HFFc6 (cell line): ENCODE measurements at places on chromosomes 7 and 10. TPM values are rescaled to one million over a fixed set of nuclear protein-coding genes. Genes with fewer than 3 reads are reported as not detected.

DNA sequence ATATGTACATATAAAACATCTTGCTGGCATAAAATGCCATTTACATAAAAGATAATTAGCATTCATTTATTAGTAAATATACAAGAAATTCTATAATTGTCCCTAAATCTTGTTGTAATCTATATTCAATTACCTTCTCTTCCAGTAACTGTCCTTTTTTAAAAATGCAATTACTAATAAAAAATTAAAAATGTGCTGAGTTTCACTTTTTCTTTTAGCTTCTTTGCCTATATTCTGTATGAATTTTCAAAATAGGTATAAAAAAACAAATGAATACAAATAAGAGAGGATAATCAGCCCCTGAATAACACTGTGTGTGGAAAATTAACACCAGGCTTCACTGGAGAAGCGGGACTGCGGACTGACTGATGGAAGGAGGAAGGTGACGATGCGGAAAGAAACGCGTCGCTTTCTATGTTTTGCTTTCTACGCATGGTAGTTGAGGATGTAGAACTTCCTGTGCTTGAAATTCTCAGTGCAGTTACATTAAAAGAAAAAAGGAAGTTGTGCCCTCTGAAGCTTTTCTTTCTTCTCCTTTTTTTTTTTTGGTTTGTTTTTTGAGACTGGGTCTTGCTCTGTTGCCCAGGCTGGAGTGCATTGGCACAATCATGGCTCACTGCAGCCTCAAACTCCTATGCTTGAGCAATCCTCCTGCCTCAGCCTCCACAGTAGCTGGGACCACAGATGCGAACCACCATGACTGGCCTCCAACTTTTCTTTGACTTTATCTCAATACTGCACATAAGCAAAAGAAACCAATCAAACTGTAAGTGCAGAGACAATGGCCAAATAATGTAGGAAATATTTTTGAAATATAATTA lies 7.4 kb upstream of the ZMYND11 start:
- peaks cover 33% of the 10 kb centered on the region for H3K4me1 ChIP-seq
- no peak for DNase-seq
- peaks cover under 1% of the 10 kb centered on the region for H3K27me3 ChIP-seq

- peaks cover 19% of the 10 kb centered on the region for H3K27me3 ChIP-seq
- DNase-seq, result no peak
- no peak overlapping the region for H3K4me3 ChIP-seq
- no peaks in the 10 kb centered on the region for H3K4me1 ChIP-seq
- H3K36me3 ChIP-seq, result no peaks in the 10 kb centered on the region
- no peak overlapping the region for H3K27ac ChIP-seq
Observed at GRCh38 chr10:132179551-132180392, 7.0 kb upstream of the DPYSL4 start.

- no peaks in the 10 kb centered on the region; the same call in 1 of the 2 replicates for H3K36me3 ChIP-seq
- no peak overlapping the region for H3K4me3 ChIP-seq
- H3K27me3 ChIP-seq, result peaks cover 5% of the 10 kb centered on the region; the same call in 1 of the 2 replicates
- no peaks in the 10 kb centered on the region for H3K4me1 ChIP-seq
Observed at GRCh38 chr10:83943049-83943448, 196.3 kb upstream of the GHITM start.

DNA sequence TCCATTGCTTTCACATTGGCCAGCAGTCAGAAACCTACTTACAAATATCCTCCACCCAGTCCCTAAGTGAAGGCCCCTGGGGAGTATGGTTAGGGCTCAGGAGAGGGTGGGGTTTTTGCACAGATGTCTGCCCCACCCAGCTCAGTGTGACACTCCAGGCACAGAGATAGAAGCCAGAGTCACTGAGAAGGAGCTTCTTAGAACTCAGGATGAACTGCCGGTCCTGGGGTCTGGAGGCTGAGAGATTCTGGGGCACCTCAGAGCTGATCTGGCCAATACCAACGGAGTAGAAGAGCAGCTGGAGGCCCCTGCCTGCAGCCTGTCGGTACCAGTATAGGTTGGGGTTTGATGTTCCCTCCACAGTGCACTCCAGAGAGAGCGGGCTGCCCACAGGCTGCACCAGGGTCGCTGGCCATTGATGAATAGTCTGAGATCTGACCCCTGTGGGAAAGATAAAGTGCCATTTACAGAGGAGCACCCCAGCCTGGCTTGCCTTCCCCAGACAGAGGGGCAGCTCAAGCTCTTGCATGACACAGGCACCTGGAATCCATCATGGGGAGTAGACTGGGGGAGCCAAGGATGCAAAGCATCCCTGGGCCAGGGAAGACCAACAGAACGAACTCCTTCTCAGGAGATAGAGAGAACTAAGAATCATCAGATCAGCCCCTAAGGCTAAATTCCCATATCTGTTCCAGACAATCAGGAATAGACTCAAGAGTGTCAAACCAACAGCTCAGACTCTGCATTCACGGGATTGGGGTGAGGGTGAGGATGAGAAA lies 41.9 kb downstream of the PRSS2 start:
- H3K27me3 ChIP-seq, result peaks cover 10% of the 10 kb centered on the region
- H3K27ac ChIP-seq, result peak overlapping the region; percentile 73; the same call in 1 of the 2 replicates
- no peaks in the 10 kb centered on the region for H3K36me3 ChIP-seq
- DNase-seq, result peak; percentile 35

- H3K4me1 ChIP-seq, result no peaks in the 10 kb centered on the region
- H3K4me3 ChIP-seq, result no peak overlapping the region
- peaks cover 10% of the 10 kb centered on the region for H3K36me3 ChIP-seq
- no peak for DNase-seq
- no peak overlapping the region for H3K27ac ChIP-seq
Observed at GRCh38 chr7:1122832-1123501, 35.1 kb downstream of the GPER1 start.

DNA sequence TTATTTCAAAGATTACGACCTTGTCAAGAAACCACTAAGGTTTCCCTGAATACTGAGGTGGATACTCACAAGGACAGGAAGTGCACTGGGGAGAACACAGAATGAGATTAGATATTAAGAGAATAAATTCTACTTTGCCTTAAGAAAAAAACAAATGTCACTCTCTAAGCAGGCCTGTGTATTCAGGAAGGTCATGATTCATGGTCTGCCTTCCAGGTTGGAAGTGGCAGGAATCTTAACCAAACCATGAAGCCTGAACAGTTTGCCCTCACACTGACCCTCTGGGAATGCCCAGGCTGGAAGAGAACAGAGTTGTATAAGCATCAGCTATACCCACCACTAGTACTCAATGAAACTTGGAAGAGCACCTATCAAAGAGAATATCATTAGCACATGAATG lies 227.6 kb downstream of the DGKI start:
- H3K4me1 ChIP-seq, result no peaks in the 10 kb centered on the region
- H3K27me3 ChIP-seq, result no peaks in the 10 kb centered on the region
- no peak overlapping the region for H3K4me3 ChIP-seq
- H3K27ac ChIP-seq, result no peak overlapping the region
- DNase-seq, result no peak

GRCh38 chr7:43480581-43480980 lies 102.3 kb upstream of the STK17A start:
- H3K4me3 ChIP-seq, result no peak overlapping the region
- H3K27ac ChIP-seq, result no peak overlapping the region
- DNase-seq, result no peak
- H3K36me3 ChIP-seq, result no peaks in the 10 kb centered on the region
- H3K27me3 ChIP-seq, result no peaks in the 10 kb centered on the region; the same call in 1 of the 2 replicates

The SLC29A3 gene
- 2.6 to 4.2 TPM (median 2.7 TPM) in 3 replicates for total RNA-seq

GRCh38 chr10:80829562-80829961 lies 291.9 kb downstream of the SH2D4B start:
- H3K36me3 ChIP-seq, result 0 out of 2 replicates have a peak, but pooled peaks cover 10% of the 10 kb centered on the region
- no peak overlapping the region for H3K27ac ChIP-seq
- no peaks in the 10 kb centered on the region for H3K4me1 ChIP-seq
- H3K4me3 ChIP-seq, result no peak overlapping the region
- DNase-seq, result no peak

The GIMAP6 gene
- total RNA-seq, result not detected in 3 replicates

DNA sequence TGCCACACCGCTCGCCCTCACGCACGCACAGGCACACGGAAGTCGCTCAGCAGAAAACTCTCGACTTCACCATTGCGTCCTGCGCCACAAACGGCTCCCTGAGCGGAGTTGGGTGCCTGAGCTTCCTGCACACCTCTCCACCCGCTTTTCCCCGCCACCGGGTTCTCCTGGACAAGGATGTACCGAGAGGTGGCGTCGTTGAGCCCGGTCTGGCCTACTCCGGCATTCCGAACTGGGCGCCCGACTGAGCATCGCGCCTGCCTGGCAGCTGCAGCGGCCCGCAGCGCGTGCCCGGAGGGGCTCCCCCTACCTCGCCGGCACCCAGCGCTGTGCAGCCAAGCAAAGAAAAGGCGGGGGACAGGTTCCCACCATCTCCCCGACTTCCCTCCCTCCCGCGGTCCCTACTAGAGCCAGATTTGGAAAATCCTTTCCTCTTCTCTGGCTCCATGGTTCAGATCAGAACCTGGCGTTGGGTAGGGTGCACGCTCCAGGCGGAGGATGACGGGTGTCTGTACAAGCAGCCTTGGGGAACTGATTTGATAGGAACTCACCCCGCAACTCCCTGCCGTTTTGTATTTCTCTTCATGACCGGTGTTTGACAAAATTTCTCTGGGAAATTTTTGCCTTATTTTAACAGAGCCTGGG lies 1.7 kb downstream of the SORCS3 start:
- no peak overlapping the region for H3K27ac ChIP-seq
- H3K27me3 ChIP-seq, result peaks cover 46% of the 10 kb centered on the region
- H3K36me3 ChIP-seq, result no peaks in the 10 kb centered on the region
- H3K4me3 ChIP-seq, result no peak overlapping the region
- no peaks in the 10 kb centered on the region for H3K4me1 ChIP-seq
- DNase-seq, result no peak

GRCh38 chr7:106062521-106062931 lies 49.6 kb downstream of the SYPL1 start:
- no peak for DNase-seq
- H3K4me1 ChIP-seq, result peaks cover 24% of the 10 kb centered on the region
- H3K27me3 ChIP-seq, result peaks cover 2% of the 10 kb centered on the region; the same call in 1 of the 2 replicates
- no peak overlapping the region for H3K27ac ChIP-seq

DNA sequence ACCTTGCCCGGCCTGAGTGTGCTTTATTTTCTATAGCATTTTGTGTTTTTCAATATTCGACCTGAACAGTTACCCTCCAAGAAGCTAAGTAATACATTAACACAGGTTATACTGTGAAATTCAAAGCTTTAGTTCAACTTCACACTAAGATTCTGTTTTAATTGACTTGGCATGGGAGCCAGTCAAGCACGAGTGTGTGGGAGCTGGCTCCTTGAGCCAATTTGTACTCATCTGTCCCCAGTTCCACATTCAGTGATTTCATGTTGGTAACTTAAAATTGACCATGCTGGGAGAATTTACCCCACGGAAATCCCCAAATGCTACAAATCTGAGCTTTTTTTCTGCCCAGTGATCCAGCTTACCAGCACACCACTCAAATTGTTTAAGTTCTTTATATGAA lies 20.3 kb downstream of the TSPAN12 start:
- no peak overlapping the region for H3K27ac ChIP-seq
- H3K27me3 ChIP-seq, result no peaks in the 10 kb centered on the region
- H3K36me3 ChIP-seq, result no peaks in the 10 kb centered on the region
- DNase-seq, result no peak
- H3K4me1 ChIP-seq, result no peaks in the 10 kb centered on the region

DNA sequence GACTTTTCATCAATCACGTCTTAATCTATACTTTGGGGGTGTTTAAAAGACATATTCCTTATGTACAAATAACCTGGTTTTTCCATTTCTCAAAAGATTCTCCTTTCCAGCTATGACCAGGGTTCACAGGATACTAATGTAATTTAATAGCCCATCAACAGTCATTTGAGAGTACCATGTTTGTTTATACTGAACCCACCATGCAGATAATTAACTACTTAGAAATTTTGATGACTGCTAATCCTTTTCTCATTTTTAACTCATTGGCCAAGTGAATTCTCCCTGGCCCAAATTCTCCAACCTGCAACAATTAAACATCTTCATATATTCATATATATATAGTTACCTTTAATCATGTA lies 28.8 kb upstream of the KMT2E start:
- H3K36me3 ChIP-seq, result peaks cover 15% of the 10 kb centered on the region
- peak overlapping the region; percentile 100 for H3K27ac ChIP-seq
- H3K27me3 ChIP-seq, result peaks cover 7% of the 10 kb centered on the region
- no peak for DNase-seq
- H3K4me3 ChIP-seq, result peak overlapping the region; percentile 94

GRCh38 chr10:97676770-97677581 lies 10.1 kb downstream of the AVPI1 start:
- H3K4me1 ChIP-seq, result peaks cover 24% of the 10 kb centered on the region
- no peak overlapping the region for H3K4me3 ChIP-seq
- DNase-seq, result peak; percentile 26
- peak overlapping the region; percentile 51; the same call in 1 of the 2 replicates for H3K27ac ChIP-seq
